ENCODE measurements at places on chromosomes 2 and 18. TPM values are rescaled to one million over a fixed set of nuclear protein-coding genes. Genes with fewer than 3 reads are reported as not detected.

The TGFBRAP1 gene
- 22.8 TPM for total RNA-seq

The RAD51AP2 gene
- 0.24 TPM for total RNA-seq

The EIF2AK3 gene
- total RNA-seq = 5.1 TPM

The SCYGR6 gene
- total RNA-seq = not detected

The IKZF2 gene
- total RNA-seq = 68.6 TPM

The FAM161A gene
- total RNA-seq = 14.9 TPM

The LYG1 gene
- total RNA-seq = 2.4 TPM

The RSAD2 gene
- total RNA-seq = 2.2 TPM

The FOXI3 gene
- 0.11 TPM for total RNA-seq

The FN1 gene
- 2,058 TPM for total RNA-seq

The GRP gene
- total RNA-seq = 346 TPM

The TSPYL6 gene
- total RNA-seq = not detected

The DSG1 gene
- total RNA-seq = not detected

The TANC1 gene
- 12.8 TPM for total RNA-seq

The AOX1 gene
- total RNA-seq = 2.4 TPM

The IL1F10 gene
- total RNA-seq = not detected

The PPP3R1 gene
- total RNA-seq = 83.8 TPM

The SFXN5 gene
- total RNA-seq = 23.1 TPM

The ST8SIA3 gene
- total RNA-seq = not detected

DNA sequence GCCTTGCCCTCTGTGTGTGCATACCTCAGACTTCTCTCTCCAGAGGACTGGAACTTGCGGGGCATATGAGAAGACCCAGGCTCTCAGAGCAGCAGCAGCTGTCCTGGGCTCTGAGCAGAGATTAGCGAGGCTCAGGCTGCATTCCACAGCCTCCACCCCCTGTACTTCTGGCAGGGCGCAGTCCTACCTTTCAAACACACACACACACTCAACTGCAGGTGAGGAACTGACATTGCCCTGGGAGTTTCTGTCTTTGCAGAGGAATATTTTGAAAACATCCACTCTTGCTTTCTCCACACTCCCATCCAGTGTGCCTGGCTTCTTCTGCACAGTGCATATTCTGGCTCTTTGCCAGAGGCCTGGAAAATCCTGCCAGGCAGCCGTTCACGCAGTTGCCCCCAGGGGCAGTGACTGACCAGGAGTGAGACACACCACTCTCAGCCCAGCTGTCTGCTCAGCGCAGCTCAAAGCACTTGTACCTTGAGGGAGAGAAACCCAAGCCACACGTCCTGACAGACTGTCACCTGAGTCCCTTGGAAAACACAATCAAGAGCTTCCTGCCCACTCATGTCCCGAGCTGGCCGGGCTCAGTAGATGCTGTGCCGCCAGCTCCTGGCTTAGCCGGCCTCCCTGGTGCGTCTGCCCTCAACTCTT, 460.8 kb downstream of the RNF144A start:
- DNase-seq = no peak

DNA sequence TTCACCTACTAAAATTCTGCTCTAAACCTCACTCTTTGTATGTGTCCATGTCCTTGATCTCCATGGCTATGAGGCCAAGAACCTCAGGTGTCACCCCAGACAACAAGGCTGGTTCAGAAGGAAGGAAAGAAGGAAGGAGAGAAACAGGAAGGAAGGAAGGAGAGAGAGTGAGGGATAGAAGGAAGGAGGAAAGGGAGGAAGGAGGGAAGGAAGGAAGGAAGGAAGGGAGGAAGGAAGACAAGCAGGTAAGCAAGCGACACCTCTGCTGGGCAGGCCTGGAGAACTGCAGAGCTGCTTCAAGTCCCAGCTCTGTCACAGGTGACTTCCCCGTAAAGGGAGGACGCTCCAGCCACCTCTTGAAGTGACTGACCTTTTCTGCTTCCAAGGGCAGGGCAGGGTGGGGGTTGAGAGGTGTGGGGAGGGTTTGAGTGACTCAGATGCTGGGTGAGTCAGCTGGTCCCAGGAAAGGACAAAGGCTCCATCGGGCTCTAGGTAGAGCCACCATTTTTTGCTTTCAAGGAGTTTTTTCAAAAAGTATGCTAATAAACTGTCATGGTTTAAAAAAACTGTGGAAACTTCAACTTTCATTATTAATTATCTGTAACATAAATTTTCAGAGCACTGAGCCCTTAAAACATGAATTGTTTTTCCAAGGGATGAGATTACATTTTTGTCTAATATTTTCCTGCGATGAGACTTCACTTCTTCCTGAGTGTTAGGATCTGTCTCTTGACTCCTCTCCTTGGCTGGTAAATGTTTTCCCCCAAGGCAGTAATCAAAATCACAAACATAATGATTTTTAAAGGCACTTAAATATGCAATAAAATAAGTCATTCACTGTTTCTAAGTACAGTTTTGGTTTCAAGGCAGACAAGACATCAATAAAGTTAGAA, 90.1 kb upstream of the L3MBTL4 start:
- DNase-seq = no peak

- DNase-seq = no peak
These were observed 433 bp upstream of the MFF start for GRCh38 chr2:227324642-227324994.

- DNase-seq = no peak
These were observed 8.0 kb upstream of the KLHL29 start for GRCh38 chr2:23376972-23377371.

DNA sequence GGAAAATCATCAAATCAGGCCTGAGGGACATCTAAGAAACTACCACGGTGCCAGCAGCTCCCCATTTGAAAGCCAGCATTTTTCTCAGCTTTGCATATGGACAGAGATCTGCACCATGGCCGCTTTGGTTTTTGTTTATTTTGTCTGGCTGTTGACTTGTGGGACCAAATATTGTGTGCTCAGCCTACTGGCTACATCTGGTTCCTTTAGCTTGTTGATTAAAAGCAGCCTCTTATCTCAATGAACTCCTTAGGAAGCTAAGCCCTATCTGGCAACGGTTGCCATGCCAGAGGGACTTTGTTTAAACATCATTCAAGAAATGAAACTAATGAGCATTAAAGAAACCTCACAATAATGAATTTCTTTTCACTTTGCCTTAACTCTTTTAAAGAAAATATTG, 32.4 kb upstream of the CCDC150 start:
- DNase-seq = no peak

DNA sequence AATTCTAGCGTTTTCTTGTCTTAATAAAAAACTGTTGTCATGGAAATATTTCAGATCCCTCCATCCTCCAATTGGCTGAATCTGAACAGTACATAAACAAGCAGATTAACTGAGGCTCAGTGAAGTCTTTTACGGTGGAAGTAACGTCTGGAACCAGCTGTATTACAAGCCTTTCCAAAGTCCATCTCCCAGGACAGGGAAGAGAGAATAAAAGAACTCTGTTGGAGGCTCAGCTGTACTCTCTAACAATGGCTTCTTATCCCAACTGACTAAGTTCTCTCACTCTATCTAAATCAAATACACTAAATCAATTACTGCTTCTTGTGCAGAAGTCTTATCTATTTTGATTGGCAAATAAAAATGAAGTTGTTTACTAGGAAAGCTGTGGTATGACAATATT, 19.9 kb upstream of the NEDD4L start:
- DNase-seq = no peak

DNA sequence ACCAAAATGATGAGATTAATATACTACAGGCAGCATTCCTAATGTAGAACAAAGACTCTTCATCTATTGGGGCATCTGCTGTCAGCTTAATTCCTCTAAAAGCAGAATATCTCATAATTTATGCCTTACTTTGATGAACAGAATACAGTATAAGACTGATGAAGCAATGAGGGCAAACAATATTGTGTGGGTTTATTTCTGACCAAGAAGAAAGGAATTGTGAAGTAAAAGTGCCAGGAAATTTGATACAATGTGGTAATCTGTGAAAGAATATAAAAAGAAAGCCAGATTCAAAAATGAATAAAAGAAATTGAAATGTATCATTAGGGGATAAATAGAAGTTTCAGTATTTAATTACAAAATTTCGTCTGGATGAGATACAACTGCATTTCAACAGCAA, 78.8 kb upstream of the TTC21B start:
- DNase-seq = no peak

GRCh38 chr18:79642626-79643025, 37.0 kb upstream of the CTDP1 start:
- DNase-seq = peak; percentile 11

DNA sequence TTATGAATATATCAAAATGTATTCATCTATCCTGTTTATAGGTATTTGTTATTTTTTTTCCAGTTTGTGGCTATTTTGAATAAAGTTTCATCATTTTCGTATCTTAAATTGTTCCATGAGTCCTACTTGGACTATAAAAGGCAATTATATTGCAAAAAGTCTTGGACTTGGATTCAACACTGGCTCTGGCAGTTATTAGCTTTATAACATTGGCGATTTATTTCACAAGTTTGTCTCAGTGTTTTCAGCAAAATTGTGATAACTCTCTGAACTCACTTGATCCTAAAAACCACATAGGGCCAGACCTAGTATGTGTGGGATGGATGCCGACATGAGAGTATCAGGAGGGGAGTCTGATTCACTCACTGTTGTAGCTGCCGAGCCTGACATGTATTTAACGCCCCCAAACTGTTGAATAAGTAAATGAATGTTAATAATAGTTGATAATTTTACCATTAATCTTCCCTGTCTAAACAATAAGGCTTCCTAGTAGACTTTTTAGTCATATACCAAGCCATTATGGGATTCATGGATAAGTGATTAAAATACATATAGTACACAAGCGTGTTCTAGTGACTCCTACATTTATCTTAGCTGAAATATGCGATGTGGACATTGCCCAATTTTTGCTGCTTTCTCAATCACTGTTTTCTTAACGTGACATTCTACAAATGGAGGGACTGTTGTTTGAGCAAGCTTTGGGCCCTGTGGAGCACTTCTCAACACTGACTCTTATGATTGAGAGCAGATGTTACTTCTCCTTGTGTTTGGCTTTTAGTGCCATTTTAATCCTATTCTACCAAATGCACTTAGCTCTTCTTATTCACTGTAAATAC, 907.6 kb downstream of the EPHA4 start:
- DNase-seq = peak; percentile 56

- no peak for DNase-seq
These were observed 414.5 kb upstream of the KLHL29 start for GRCh38 chr2:22970284-22970975.

GRCh38 chr2:111252436-111252835, 131.7 kb downstream of the BCL2L11 start:
- DNase-seq = no peak

- DNase-seq = no peak
These were observed 24.5 kb upstream of the SPRED2 start for GRCh38 chr2:65456886-65457285.

DNA sequence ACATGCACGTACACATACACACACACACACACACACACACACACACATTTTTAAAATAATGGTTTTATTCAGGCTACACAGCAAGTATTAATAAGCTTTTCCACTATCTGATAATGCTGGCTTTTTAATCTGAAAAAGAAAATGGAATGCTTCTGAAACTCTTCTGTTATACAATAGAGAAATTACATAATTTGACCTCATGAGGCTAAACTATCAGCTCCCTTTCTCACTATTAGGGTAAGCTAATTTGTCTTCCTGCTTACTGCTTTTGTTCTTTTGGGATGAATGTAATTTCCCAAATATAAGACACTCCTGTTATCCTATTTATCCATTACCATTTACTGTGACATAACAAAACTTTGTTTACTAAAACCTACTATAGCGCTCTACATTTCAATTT, 41.8 kb downstream of the MAP4K3 start:
- no peak for DNase-seq

GRCh38 chr2:29334706-29335105, 219.5 kb downstream of the CLIP4 start:
- no peak for DNase-seq

GRCh38 chr2:139217641-139218040, 437.5 kb upstream of the NXPH2 start:
- DNase-seq = peak; percentile 66

DNA sequence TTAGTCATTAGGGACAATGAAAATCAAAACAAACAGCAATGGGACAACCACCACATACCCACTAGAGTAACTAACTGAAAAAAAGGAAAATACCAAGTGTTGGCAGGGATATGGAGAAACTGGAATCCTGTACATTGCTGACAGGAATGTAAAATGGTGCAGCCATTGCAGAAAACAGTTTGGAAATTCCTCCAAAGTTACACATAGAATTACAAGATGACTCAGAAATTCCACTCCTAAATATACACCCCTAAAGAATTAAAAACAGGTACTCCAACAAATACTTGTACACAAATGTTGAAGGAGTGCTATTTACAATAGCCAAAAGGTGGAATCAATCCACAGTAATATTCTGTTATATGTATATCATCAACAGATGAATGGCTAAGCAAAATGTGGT, 110.9 kb downstream of the ROCK1 start:
- no peak for DNase-seq

DNA sequence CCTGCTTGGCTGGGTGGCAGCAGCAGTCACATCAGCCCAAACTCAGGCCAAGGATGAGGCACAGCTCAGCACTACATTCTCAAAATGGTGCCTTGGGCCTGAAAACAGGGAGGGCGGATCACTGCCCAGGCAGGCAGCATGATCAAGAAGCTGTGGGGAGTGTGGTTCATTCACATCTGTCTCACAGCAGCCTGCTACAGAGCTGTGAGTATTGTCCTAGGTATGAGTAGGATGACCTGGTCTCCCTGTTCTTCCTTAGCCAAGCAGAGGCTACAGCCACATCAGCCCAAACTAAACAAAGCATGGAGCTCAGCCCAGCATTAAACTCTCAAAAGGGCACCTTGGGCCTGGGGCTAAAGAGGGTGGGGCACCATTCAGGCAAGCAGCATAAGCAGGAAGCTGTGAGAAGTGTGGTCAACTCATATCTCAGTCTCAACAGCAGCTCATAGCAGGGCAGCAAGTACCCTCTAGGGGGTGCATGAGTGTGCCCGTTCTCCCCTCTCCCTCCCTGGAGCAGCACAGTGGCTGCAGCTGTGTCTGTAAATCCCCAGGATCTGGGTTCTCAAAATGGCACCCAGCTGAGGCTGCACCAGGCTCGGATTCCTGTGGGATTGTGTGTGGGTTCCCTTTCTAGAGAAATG, 139.6 kb downstream of the TRABD2A start:
- peak; percentile 49 for DNase-seq

- no peak for DNase-seq
These were observed 21.1 kb downstream of the PTPN2 start for GRCh38 chr18:12862874-12863482.

- DNase-seq = peak; percentile 19
These were observed 33.8 kb downstream of the SMC6 start for GRCh38 chr2:17719562-17720371.
